Right cardiac atrium (tissue), 5 donors: ENCODE measurements at places on chromosomes 2 and 18. TPM values are rescaled to one million over a fixed set of nuclear protein-coding genes. Genes with fewer than 3 reads are reported as not detected.

- peak; percentile 54 for DNase-seq
Observed at GRCh38 chr2:237060534-237061312, 25.0 kb upstream of the COPS8 start.

DNA sequence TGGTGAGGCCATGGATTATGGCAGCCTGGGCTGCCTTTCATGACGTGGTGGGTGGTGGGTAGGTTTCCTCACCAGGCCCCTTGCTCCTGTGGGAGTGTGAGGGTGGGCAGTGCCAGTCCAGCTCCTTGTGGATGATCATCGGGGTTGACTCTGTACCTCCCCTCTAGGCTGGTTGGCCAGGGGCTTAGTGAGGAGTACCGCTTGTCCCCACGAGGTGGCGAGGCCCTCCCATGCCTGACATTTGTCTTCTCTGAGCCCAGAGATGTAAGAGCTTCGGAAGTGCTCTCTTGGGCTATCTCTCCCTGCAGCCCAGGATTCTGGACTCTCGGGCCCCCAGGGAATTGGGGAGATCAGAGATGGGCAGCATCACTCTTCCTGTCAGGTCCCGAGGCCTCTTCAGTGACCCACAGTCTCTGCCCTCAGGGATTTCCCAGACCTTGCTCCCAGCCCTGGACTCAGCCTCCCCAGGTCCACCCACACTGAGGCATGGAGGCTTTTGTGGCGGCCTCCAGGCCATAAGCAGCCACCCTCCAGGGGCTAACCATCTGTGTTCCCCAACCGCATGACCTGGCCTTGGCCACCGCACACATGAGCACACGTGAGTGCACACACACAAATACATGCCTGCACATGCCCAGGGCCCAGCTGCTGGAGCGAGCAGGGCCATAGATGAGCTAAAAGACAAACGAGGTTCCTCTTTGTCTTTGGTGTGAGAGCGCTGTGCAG is 6.5 kb downstream of the SPR start:
- peak; percentile 69 for DNase-seq

DNA sequence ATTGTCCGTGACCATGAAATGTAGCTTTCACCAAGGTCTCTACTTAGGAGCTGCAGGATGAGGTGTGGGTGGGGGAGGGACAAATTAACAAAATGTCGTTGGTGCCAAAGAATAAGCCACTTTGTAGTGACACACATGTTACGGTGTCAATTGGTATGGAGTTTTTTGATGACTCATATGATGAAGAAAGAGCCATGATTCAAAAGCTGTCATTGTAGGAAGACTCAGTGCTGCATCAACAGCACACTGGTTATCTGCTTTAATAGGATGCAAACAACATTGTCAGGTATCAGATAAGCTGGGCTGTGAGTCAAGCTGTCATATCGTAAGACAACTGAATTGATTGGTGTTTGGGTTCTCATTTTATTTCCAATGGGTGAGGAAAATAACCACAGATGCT is 36.6 kb upstream of the BOD1L2 start:
- DNase-seq = no peak

DNA sequence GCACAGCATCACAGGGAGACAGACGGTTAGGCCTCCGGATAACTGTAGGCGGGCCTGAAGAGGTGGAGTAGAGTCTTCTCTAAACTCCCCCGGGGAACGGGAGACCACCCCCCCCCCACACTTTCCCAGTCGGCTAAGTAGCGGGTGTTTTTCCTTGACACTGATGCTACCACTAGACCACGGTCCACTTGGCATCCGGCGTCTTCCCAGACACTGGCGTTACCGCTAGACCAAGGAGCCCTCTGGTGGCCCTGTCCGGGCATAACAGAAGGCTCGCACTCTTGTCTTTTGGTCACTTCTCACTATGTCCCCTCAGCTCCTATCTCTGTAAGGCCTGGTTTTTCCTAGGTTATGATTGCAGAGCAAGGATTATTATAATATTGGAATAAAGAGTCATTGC is 25.7 kb upstream of the NCL start:
- DNase-seq = no peak

DNA sequence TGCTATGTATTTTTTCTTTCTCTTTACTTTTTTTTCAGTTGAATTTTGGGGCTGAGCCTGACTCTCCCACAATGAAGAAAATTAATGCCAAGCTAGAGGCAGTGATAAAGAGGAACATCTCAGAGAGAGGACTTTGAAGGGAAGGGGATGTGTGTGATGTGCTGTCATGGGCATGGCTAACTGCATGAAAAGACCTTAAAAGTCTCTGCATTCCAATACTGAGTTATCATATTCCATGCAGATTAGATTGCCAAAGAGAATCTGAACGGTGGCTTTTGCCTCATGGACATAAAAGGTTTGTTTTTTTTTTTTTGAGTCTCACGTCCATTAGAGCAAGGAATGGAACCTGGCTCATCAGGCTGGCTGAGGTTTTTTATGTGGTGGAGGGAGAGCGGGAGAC is 213.9 kb downstream of the PIK3C3 start:
- DNase-seq = no peak

DNA sequence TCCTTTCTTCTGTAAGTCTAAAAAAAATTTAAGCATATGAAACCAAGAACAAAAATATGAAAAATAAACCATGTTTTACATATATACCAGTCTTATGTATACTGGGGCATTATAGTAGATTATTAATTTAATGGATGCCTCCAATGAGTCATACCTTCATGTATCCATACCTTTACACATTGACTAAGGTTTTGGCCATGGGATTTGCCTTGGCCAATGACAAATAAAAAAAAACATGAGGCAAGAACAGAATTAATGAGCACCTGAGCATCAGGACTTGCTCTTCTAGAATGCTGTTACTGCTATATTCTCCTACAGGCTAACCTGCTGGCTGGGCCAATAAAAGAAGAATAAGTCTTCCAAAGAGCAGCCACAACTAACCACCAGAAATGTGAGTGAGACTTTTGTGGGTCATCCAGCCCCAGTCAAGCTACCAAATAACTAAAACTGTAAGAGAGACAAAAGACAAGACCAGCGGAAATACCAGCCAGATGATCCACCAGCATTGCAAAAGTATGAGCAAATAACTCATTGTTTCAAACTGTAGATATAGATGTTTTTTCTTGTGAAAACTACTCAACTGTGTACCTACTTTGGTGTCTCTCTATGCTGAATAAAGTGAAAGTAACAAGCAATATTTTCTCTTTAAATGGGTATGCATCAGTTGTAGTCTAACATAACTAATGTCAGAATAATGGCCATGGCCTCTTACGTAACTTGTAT is 749.6 kb upstream of the VRK2 start:
- DNase-seq = no peak

DNA sequence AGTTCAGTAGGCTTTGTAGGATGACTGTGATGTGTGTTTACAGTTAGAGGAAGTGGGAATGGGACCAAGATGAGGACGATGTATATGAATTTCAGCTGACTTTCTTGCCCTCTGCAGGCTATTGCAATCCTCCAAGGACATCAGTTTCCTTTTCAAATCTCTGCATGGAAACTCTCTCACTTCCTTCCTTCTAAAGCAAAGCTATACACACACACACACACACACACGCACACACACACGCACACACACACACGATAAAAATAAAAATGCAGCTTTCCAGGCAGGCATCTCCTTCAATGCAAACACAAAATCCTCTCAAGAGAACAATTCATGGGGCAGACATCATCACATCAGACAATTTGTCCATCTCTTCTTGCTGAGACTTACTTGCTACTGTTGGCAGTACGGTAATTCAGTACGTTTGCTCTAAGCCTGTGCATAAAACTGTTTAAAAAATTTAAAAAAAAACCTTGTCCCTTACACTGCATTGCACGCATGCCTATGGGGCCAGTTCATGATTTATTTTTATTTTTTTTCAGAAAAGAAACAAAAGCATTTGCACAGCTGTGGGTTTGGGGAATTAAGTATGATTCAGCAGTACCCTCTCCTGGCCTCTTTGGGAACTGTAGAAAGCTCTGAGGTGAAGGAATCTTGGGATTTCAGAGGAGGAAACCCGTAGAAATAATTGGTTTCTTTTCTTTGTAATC is 27.1 kb upstream of the ICOS start:
- no peak for DNase-seq

GRCh38 chr18:75247611-75248421 is 37.2 kb downstream of the TSHZ1 start:
- no peak for DNase-seq

- no peak for DNase-seq
Observed at GRCh38 chr18:12701161-12701560, 1.4 kb downstream of the CEP76 start.

B3GNT7 gene
- 4.1 TPM for total RNA-seq

KCNJ13 gene
- total RNA-seq = not detected

TMEM247 gene
- total RNA-seq = not detected

DHX57 gene
- total RNA-seq = 8.6 TPM

FBXO48 gene
- 0.42 TPM for total RNA-seq
